ENCODE measurements at places on chromosomes 12 and 14.
A peak's percentile ranks its signal among the peaks of the same experiment; 100 is the strongest.

GRCh38 chr14:44960646-44961045, 1.1 kb downstream of the KLHL28 start:
- no peak for DNase-seq

- no peak for DNase-seq
Measured at GRCh38 chr14:54450535-54450934, 9.4 kb upstream of the CNIH1 start.

GRCh38 chr12:104056419-104056972, 6.5 kb upstream of the GLT8D2 start:
- no peak for DNase-seq

DNA sequence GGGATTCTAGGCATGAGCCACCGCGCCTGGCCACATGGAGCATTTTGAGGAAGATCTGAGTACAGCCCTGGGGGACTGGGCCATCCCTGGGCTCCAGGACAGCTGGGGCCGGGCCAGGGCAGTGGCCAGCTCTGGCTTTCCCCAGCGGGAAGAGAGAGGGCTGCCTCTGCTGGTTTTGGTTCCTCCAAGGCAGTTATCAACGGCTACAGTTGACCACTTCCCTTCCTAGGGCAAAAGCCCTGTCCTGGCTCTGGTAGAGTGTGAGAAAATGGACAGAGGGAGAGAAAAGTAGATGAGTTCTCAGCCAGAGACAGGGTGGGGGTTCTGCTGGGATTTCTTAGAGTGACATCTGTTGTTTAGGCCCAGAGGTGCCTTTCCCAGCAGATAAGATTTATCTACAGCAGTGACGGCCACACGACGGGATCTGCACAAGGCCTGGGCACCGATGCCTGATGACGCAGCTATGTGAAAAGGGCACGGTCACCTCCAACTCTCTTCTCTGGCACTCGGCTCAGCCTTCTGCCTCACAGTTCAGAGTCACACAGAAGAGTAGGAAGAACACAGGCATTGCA, 5.5 kb upstream of the HVCN1 start:
- DNase-seq, result peak; percentile 54

GRCh38 chr12:12992418-12993130, 7.5 kb downstream of the HEBP1 start:
- no peak for DNase-seq

DNA sequence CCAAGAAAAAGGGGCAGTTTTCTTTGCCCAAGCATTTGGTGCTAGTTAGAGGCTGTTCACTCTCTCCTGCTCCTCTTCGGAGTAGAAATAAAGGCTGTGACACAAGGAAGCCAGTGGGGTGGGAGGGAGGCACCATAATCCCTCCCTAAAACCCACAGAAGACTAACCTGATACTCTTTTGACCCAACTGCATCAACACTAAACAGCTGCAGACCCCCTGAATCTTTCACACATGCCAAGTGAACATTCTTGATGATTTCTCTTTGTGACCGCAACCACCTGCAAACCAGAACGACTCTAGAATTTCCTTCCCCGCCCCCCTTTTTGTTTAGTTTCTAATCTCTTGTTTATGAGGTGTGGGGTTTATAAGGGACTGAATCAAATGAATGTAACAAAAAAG, 175.8 kb upstream of the BCL2L14 start:
- no peak for DNase-seq

GRCh38 chr12:28497889-28498411, 307.7 kb downstream of the CCDC91 start:
- no peak for DNase-seq

DNA sequence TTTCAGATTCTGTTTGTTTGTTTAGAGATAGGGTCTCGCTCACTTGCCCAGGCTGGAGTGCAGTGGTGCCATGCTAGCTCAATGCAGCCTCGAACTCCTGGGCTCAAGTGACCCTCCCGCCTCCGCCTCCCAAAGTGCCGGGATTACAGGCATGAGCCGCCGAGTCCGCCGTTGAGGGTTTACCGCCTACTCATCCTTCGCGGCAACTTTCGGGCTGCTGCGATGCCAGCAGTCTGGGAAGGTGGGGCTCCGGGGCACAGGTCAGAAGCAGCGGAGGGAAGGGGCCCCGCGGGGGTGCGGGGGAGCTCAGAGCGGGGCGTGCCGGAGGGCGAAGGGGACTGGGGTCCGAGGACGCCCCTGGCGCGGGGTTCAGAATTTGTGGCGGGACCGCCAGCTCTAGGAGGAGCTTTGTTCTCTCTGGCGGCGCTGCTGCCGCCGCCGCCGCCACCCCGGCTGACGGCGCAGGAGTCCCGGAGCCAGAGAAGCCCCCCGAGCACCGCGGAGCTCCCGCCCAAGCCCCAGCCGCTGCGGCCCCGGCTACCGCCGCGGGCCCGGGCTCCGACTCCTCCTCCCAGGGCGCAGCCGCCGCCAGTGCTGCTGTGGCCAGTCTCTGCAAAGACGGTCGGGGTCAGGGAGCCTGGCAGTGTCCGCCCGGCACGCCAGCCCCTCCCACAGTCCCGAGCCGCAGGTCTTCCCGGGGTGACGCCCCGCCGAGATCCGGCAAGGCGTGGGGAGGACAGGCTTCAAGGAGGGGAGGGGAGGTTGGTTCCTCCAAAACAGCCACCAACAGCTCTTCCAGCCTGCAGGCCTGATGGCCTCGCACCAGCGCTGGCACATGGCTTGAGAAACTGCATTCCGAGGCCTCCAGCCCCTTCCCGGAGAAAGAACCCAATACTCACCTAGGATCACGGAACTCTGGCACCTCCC, 10.9 kb upstream of the KRT77 start:
- no peak for DNase-seq
